ENCODE measurements at places on chromosomes 6 and 20.
A peak's percentile ranks its signal among the peaks of the same experiment; 100 is the strongest.

GRCh38 chr6:64266351-64266821, 630.8 kb downstream of the PHF3 start:
- peak; percentile 94 for DNase-seq

GRCh38 chr6:111989743-111990142, 64.2 kb upstream of the CCN6 start:
- no peak for DNase-seq

DNA sequence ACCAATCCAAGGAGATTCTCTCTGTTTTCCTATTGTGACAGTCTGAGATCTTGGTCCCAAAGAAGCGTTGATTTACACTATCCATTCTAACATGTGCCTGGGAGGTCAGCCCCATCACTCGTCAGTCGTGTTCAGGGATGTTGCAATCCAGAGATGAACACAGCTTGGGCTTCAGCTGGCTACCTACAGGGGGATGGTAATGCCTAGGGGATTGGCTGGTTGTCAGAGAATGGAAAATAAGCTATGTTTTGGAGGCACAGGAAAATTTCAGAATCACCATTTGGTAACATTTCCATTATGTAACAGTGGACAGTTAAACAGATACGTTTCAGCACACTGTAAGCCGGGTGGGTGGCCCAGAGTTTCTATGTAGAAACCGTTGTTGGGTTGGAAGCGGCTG, 147.1 kb upstream of the RALGAPA2 start:
- DNase-seq: no peak

DNA sequence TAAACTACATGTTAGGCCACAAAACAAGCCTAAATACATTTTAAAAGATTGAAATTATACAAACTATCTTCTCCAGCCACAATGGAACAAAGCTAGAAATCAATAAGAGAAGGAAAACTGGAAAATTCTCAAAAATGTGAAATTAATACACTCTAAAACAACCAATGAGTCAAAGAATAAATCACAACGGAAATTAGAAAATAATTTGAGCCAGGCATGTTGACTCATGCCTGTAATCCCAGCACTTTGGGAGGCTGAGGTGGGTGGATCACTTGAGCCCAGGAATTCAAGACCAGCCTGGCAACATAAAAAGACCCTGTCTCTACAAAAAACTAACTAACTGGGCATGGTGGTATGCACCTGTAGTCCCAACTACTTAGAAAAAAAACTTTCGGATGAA, 6.3 kb upstream of the WFDC13 start:
- DNase-seq: no peak

- DNase-seq: no peak
Measured at GRCh38 chr6:169638915-169639314, 62.9 kb downstream of the WDR27 start.

DNA sequence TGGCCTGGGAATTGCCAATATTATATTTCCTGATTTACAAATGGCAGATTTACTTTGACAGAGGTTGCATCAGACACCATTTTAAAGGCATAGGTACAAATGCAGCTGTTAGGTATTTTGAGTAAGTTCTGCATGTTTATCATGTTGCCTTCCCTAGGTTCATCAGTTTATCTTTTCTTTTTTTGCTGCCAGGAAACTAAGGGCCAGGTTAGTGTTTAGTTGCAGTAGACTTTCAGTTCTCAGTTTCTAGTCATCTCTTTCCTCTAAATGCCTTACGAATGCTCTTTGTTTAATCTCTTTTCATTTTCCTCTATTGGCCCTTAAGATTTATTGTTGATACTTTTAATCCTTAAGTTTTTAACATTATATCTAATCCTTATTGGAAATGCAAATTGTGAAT, 129.9 kb downstream of the SMAP1 start:
- no peak for DNase-seq

DNA sequence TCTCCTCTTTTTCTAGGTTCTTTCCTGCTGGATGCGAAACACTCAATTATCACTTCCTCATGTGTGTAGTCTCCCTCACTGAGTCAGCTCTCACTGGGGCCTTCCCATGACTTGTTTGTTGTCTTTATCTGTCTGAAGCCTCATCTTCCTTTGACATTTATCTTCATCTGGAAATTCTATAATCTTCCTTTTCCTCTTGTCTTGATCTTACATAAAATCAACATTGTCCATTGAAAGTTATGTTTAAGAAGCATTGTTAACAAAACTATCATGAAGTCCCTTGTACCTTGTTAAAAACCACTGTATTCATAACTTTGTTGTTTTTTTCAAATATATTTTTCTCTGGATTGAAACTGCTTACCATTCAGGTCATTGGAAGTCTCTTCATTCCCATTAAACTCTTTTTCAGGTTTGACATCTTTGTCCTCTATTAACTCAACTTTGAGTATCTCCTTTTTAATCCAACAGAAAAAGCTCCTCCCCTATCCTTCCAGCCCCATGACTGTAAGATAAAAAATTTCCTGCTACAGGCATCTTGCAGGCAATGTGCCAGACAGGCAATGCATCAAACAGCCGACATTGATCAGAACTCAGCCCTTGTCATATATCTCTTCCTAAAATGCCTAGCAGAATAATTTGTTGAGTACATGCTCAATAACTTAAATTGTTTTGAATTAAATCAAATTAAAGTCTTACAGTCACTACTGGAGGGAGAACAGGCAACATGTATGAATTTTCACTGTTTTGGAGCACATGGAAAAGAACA, 34.8 kb downstream of the MYLIP start:
- DNase-seq: no peak

Data from Caki2 (cell line).